ENCODE measurements at places on chromosomes 5 and 9. TPM values are rescaled to one million over a fixed set of nuclear protein-coding genes. Genes with fewer than 3 reads are reported as not detected.

The MARCOL gene
- not detected for total RNA-seq

DNA sequence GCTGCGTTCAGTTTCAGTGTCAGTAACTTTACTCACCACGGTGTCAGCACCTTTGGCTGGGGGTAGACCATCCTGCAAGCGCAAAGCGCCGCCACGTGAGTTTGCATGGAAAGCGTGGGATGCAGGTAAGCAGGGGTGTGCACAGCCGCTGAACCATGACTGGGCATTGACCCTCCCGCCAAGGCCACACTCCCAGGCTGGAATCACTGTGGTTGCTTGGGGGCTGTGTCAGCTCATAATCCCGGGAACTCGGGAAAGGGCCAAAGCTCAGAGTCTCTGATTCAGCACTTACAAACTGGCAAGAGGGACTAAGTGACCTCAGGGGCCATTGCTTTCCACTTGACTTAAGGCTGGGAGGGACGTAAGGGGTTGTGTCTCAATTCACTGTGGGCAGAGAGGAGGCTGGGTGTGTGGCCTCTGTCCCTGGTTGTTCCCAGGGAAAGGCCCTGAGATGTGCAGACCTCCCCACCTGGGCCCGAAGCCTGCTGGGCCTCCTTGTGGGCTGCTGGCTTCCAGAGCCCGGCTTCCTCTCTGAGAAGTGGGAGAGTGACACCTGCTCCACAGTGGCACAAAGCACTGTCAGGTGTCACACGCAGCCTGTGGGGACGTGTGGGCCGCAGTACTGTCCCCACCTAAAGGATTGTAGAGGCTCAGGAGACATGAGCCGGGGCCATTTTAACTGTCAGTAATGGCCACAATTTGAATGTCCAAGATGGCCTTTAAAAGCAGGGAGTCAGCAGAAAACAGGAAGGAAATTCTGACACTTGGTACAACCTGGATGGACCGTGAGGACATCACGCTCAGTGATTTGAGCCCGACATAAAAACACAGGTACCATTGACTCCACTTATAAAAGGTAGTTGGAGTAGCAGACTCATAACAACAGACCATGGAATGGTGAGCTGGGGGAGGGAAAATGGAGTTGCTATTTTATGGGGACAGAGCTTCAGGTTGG lies 16.7 kb downstream of the ABO start:
- no peak for DNase-seq

GRCh38 chr5:98403131-98403530 lies 370.3 kb upstream of the RGMB start:
- no peak for DNase-seq

DNA sequence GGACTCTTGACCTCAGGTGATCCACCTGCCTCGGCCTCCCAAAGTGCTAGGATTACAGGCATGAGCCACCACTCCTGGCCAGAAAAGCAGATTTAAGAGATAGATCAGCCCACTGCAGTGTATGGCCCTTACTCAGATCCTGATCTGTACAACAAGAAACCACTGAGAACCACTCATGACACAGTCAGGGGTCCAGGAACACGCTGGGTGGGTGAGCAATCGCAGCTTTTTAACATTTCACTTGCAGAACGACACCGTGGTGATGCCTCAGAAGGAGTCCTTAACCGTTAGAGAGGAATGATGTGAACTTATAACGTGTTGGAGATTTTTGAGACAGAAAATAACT lies 45.3 kb upstream of the NSMF start:
- DNase-seq = no peak

The SPATA31C1 gene
- total RNA-seq = not detected

DNA sequence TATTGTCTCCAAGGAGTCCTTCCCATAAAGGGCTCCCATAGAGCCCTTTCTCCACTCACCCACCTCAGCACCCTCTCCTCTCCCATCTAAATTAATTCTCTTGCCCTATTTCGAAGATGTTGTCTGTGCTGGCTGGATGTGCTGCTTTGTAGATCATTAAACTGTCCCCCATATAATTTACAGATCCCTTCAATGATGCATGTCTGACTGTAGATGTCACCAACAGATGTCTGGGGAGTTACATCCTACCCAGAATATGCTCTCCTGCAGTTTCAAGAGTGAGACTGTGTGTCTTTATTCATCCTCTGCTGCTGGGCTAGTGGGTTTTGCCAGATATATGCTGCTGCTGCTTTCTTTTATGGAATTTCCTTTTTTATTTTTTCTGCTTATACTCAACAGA lies 351.2 kb downstream of the MLLT3 start:
- DNase-seq = no peak

The RPS14 gene
- total RNA-seq = 1,959 TPM

DNA sequence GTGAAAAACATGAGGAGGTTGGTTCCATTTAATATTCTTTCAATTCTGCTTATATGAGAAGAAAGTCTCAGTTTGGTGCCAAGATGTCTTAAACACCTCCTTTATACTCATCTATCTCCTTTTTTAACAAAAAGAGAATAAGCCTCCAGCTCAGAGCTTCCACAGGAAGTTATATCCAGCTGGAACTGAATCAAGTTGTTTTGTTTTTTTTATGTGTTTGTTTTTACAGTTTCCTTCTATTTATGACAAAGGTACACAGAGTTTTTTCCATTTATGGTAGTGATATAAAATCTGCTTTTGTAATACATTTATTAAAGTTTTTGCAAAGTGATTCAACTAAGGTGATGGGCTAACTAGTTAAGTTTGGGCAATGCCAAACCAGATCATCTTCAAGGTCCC lies 10.4 kb downstream of the SPARC start:
- no peak for DNase-seq

- no peak for DNase-seq
Observed at GRCh38 chr5:152188251-152188650, 216.8 kb downstream of the NMUR2 start.

GRCh38 chr5:1207555-1207954 lies 6.2 kb downstream of the SLC6A19 start:
- no peak for DNase-seq

The MRPL22 gene
- 61.5 TPM for total RNA-seq

DNA sequence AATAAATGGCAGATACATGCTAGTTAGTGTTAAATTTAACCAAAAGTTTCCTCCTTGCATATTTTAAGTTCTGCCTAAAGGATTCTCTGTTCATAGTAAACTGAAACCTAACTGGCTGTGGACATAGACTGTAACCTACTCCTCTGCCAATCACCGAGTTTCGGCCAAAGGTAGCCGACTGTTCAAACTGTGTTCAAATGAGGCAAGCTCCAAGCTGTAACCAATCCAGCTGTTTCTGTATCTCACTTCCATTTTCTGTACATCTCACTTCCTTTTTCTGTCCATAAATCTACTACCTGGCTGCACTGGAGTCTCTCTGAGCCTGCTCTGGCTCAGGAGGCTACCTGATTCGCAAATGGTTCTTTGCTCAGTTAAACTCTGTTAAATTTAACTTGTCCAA lies 44.1 kb downstream of the KCNV2 start:
- DNase-seq = no peak

GRCh38 chr9:121634329-121635261 lies 16.8 kb upstream of the DAB2IP start:
- DNase-seq = no peak

GRCh38 chr9:72140586-72140985 lies 8.7 kb upstream of the GDA start:
- DNase-seq = no peak

DNA sequence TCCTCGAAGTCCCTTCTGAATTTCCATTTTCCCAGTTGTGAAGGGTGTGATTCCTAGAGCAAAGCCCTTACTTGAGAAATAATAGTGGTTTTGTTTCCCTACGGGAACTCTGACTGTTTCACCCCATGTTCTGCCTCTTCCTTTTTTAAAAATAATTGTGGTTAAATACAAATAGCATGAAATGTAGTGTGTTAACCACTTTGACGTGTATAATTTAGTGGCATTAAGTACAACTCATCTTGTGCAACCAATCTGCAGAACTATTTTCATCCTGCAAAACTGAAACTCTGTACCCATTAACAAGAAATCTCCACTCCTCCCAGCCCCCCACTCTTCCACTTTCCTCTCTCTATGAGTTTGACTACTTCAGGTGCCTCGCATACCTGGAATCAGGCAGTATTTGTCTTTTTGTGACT lies 35.6 kb upstream of the HAND1 start:
- no peak for DNase-seq

- no peak for DNase-seq
Observed at GRCh38 chr9:126080641-126081040, 246.0 kb upstream of the MVB12B start.

GRCh38 chr9:98777618-98778017 lies 18.7 kb downstream of the ANKS6 start:
- no peak for DNase-seq

- no peak for DNase-seq
Observed at GRCh38 chr5:40560474-40561110, 119.1 kb upstream of the PTGER4 start.

DNA sequence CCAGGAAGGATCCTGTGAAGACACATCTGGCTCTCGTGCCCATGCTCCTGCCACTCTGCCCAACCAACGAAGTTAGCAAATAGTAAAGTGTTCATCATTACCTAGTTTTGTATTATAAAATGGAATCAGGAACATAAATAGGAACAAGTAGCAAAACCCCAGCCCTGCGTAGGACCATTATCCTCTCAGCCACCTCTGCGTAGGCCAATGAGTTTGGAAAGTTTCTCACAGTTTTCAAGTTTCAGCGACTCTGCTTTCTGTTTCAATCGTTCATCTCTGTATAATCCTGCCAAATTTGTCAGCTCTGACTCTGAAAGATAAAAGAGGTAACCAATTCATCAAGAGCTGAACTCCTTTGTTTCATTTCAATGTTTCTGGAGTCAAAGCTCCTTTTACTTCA lies 10.1 kb upstream of the SPATA24 start:
- no peak for DNase-seq

DNA sequence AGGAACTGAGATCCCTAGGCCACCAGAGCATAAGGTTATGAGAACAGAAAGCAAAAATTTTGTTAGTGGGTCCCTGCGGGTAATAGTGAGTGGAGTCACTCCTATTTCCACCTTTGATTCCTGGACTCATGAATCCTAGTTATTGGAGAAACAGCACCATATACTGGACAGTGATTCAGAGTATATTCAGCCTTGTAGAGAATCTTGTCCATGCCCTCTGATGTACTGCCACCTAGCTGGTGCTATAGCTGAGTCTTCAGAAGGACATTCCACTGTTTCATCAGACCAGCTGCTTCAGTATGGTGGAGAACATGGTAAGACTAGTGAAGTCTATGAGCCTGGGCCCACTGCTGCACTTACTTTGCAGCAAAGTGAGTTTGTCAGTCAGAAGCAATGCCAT lies 25.0 kb upstream of the ITGA2 start:
- no peak for DNase-seq

- DNase-seq = no peak
Observed at GRCh38 chr5:107640568-107640967, 30.2 kb downstream of the EFNA5 start.

- no peak for DNase-seq
Observed at GRCh38 chr5:82405618-82406204, 127.6 kb upstream of the RPS23 start.

DNA sequence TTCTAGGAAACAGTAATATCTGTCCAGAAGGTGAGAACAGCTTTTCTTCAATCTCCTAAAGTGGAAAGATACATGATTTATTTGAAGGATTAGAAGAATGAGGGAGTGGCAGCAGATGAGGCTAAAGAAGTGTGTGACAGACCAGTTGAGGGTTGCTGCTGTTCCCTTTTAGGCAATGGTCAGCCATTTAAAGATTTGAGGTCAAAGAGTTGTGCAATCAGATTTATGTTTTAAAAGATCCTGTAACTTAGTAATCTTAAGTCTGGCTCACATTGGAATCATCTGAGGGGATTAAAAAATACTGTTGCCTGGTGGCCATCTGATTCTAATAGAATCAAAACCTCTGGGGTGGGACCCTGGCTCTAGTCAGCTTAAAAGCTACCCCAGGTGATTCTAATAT lies 4.3 kb upstream of the SGCD start:
- no peak for DNase-seq

The MEIKIN gene
- not detected for total RNA-seq

The SEMA4D gene
- total RNA-seq = 6.5 TPM

The TLN1 gene
- total RNA-seq = 347 TPM

The NDFIP1 gene
- total RNA-seq = 40.9 TPM

The SURF6 gene
- total RNA-seq = 16.1 TPM

DNA sequence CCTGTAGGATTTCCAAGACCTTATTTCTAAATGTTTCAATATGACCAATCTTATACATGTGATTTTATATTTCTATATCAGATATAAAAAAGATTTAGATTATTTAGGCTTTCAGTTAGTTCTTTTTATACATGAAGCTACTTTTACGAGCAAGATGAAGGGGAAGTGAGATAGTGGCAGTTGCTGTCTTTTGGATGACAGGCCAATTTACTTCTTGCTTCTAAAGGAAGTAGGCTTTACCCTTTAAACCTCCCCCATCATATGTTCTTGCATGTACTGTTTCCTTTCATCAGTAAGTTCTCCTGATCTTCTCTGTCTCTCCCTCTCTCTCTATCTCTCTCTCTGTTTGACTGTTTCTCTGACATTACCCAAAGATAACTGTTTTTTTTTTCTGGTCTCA lies 4.0 kb upstream of the TYRP1 start:
- DNase-seq = no peak

- no peak for DNase-seq
Observed at GRCh38 chr9:784916-785315, 56.6 kb upstream of the DMRT1 start.

GRCh38 chr9:19252174-19252884 lies 21.8 kb downstream of the DENND4C start:
- DNase-seq = no peak

The SH3TC2 gene
- total RNA-seq = 0.33 TPM

The IL7R gene
- 0.90 TPM for total RNA-seq

GRCh38 chr9:129669946-129670345 lies 4.5 kb downstream of the PRRX2 start:
- DNase-seq = no peak

DNA sequence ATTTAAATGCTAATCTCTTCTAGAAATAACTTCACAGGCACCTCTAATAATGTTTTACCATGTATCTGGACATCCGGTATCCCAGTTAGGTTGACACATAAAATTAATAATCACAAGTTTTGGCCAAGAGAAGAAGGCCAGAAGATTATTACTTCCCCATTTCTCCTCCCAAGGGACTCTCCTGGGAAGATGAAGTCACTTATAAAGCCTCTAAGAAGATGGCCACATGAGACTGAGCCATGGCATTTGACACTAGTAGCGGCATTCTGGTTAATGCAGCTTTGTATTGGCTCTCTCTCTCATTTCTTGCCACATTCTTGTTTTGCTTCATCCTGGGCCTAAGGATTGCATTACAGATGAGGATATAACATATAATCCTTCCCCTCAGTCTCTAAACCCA lies 34.5 kb upstream of the RASA1 start:
- no peak for DNase-seq

The ADAMTS2 gene
- 0.13 TPM for total RNA-seq

- DNase-seq = no peak
Observed at GRCh38 chr9:129595311-129595741, 25.6 kb downstream of the C9orf50 start.
